ENCODE measurements at places on chromosomes 4 and X. TPM values are rescaled to one million over a fixed set of nuclear protein-coding genes. Genes with fewer than 3 reads are reported as not detected.

The PCDH7 gene
- not detected for total RNA-seq

- no peak for DNase-seq
- H3K36me3 ChIP-seq, result no peaks in the 10 kb centered on the region
- no peaks in the 10 kb centered on the region for H3K27me3 ChIP-seq
- H3K4me1 ChIP-seq, result no peaks in the 10 kb centered on the region
These were observed 759.6 kb upstream of the NDST4 start for GRCh38 chr4:115873048-115873447.

- peak overlapping the region; percentile 98 for H3K4me3 ChIP-seq
- peaks cover 19% of the 10 kb centered on the region for H3K4me1 ChIP-seq
These were observed 730 bp downstream of the VBP1 start for GRCh38 chrX:155216940-155217440.

DNA sequence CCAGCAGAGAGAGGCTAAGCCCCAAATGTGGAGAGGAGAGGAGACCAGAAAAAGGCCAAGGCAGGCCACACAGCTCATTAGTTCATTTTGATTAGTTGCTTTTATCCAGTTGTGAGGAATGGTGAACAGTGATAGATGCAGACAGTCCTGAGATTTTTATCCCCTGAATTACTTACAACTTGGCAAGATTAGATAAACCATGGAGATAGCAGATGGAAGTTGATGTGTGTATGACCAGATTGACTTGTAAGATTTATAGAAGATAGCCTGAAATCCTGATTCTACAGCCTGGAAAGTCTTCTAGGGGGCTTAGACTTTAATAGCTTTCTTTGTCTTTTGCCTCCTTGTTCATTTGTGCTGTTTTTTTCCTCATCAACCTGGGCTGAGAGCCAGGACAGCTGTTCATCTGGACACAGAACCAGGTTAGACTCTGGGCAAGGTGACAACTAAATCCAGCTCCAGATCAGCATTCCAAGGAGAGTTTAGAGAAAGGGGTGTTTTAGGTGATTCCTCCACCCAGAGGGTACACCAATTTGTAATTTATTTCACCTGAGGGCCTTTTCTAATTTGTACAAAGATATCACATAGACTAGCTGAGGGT, 215.5 kb downstream of the SPATA18 start:
- no peaks in the 10 kb centered on the region for H3K4me1 ChIP-seq
- H3K4me3 ChIP-seq, result no peak overlapping the region
- H3K36me3 ChIP-seq, result no peaks in the 10 kb centered on the region
- H3K27me3 ChIP-seq, result no peaks in the 10 kb centered on the region

DNA sequence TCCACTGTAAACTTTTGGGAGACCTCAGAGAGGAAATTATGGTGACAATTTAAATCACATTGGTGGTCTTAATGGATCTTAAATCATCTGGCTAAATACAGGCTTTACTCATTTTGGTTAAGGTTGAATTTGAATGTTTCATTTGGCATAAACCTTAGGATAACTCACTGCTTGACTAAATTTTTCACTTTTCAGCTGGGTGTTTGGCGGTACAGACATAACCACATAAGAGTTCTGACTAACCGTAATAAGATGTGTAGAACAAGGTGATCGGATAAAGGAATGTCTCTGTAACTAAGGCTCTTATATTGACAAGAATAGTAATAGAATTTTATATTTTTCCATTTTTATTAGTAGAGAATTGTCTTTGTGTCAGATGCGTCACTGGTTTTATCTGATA, 281.0 kb downstream of the BMPR1B start:
- no peak overlapping the region for H3K4me3 ChIP-seq
- H3K4me1 ChIP-seq, result no peaks in the 10 kb centered on the region
- no peaks in the 10 kb centered on the region for H3K36me3 ChIP-seq
- no peak overlapping the region for H3K27ac ChIP-seq
- no peaks in the 10 kb centered on the region for H3K27me3 ChIP-seq
- DNase-seq, result no peak

GRCh38 chrX:51728202-51728601, 15.0 kb upstream of the GSPT2 start:
- H3K4me1 ChIP-seq, result no peaks in the 10 kb centered on the region
- DNase-seq, result no peak
- H3K4me3 ChIP-seq, result no peak overlapping the region
- no peak overlapping the region for H3K27ac ChIP-seq

GRCh38 chrX:150863191-150863590, 35.3 kb downstream of the CD99L2 start:
- DNase-seq, result no peak
- H3K27me3 ChIP-seq, result no peaks in the 10 kb centered on the region
- no peak overlapping the region for H3K27ac ChIP-seq
- no peak overlapping the region for H3K4me3 ChIP-seq

DNA sequence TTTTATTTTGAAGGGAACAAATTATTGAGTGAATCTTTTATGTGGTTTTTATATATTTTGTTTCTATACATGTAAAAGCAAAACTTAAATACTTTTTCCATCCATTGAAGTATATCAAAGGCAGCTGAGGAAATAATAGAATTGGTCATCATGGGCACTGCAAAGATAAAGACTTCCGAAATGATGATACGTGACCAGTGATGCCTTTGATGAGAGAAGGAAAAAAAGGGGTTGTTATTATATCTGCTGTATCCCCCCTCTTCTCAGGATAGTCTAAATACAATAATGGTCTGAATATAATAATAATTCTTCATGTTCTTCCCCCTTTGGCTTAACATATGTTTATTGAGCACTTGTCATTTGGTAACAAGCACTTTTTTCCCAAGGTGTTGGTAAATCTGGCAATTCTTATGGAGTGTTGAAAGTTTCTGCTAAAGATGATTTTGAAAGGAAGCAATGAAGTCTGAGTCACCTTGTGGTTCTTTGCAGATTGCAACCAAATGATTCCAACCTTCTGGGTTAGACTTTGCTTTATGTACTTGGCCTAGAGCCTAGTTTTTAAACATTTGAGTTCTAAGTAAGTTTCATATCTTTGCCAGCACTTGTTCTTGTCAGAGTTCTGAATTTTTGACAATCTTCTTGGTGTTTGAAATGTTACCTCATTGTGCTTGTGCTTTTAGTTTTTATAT, 60.8 kb downstream of the USP9X start:
- peaks cover 36% of the 10 kb centered on the region for H3K36me3 ChIP-seq
- H3K4me3 ChIP-seq, result no peak overlapping the region
- H3K4me1 ChIP-seq, result peaks cover 5% of the 10 kb centered on the region
- H3K27ac ChIP-seq, result no peak overlapping the region
- H3K27me3 ChIP-seq, result no peaks in the 10 kb centered on the region
- no peak for DNase-seq

- peak overlapping the region; percentile 98 for H3K27ac ChIP-seq
- peak overlapping the region; percentile 100 for H3K4me3 ChIP-seq
- H3K36me3 ChIP-seq, result peaks cover 56% of the 10 kb centered on the region
These were observed 500 bp downstream of the GAR1 start for GRCh38 chr4:109816082-109816442.
